Activated CD4-positive, alpha-beta T cell treated with anti-CD3 and anti-CD28 coated beads, Interleukin-2, amount 50 U/mL, for 4 hours (primary cell): ENCODE measurements at places on chromosomes 16 and 17.

DNA sequence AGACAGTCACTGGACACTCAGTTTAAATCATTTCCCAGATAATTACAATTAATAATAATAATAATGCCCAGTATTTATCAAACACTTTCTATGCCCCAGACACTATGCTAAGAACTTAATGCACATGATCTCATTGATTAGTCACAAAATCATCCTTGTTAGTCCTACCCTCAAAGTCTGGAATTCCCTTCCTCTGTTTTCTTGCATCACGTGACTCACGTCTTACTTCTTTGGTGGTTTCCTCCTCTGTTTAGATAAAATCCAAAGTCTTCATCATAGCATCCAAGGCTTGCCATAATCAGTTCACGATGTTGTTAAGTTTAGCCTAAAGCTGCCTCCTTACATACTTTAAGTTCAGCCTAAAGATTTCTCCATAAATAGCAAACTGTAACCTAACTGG is 471.9 kb downstream of the PMP22 start:
- DNase-seq: no peak

- no peak for DNase-seq
Measured at GRCh38 chr16:9556949-9557665, 465.7 kb downstream of the HAPSTR1 start.

DNA sequence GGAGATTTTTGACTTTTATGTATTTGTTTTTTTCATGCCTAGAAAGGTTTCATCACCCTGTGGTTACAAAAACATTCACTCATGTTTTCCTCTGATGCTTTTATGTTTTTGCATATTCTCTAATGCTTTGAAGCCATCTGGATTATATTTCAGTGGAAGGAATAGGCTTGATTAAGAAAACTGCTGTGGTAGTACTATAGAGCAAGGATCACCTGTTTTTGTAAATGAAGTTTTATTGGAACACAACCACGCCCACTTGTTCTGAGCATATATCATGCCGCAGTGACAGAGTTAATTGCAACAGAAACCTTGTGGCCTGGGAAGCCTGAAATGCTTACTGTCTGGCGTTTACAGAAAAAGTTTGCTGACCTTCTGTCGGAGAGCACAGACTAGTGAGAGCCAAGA is 11.5 kb downstream of the COX10 start:
- DNase-seq: no peak

GRCh38 chr16:65700596-65700995 is 578.7 kb upstream of the CDH11 start:
- DNase-seq: no peak

DNA sequence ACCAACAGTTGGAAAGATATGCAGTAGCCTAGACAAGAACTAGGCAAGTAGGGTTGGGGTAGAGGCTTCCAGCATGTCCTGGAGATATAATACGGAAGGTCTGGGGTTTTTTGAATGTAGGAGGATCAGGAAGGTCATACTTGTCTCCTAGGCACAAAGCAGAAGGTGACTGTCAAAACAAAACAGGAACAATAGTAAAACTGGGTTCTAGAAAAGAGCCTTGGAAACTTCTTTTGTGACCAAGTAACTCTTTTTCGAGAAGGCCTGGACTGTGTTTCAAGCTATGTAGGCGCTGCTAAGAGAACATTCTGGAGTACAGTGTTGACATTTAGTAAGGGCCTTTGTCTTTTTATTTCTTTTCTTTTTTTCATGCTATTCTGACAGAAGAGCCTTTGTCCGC is 26.9 kb upstream of the TENT4B start:
- DNase-seq: no peak

GRCh38 chr16:50260206-50261159 is 5.9 kb upstream of the ADCY7 start:
- no peak for DNase-seq

GRCh38 chr17:42039794-42040763 is 10.3 kb downstream of the C17orf113 start:
- no peak for DNase-seq
